NCI-H1105 (cell line): ENCODE measurements at places on chromosomes 1 and 21.

GRCh38 chr1:145999321-146000024 lies 3.1 kb upstream of the TXNIP start:
- peak; percentile 69 for DNase-seq

DNA sequence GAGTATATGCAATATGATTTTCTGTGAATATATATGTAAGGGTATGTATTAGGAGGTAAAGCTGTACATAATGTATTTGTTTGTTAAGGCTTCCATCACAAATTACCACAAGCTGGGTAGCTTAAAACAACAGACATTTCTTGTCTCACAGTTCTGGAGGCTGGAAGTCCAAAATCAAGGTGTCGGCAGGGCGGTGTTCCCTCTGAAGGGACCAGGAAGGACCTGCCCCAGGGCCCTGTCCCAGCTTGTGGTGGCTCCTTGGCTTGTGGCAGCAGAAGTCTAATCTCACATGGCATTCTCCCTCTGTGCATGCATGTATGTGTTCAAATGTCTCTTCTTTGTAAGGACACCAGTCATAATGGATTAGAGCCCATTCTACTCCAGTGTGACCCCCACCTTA lies 17.1 kb downstream of the TRIM67 start:
- no peak for DNase-seq

GRCh38 chr1:59730759-59731478 lies 83.8 kb upstream of the HOOK1 start:
- DNase-seq = no peak

DNA sequence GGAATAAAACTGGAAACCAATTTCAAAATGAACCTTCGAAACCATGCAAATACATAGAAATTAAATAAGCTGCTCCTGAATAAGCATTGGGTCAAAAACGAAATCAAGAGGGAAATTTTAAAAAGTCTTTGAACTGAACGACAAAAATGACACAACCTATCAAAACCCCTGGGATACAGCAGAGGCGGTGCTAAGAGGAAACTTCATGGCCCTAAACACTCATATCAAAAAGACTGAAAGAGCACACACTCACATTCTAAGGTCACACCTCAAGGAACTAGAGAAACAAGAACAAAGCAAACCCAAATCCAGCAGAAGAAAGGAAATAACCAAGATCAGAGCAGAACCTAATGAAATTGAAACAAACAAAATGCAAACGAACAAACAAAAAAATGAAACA lies 85.2 kb upstream of the CDC42BPA start:
- no peak for DNase-seq

DNA sequence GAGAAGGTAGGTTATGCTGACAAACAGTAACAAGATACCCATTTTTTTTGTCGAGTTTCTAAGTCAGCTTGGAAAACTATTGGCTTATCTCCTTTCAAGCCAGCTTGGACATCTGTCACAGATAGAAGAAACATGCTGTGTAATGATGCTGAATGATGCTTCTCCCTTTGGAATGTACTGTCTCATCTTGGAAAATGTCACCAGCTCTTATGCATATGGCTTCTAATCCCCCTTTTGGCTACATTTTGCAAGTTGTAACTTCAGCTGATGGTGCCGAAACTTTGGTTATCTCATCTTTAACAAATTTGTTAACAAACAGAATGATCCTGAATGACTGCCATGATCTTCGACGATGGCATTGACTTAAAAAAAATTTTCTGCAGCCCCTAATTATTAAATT lies 68.8 kb upstream of the ST6GALNAC3 start:
- no peak for DNase-seq

DNA sequence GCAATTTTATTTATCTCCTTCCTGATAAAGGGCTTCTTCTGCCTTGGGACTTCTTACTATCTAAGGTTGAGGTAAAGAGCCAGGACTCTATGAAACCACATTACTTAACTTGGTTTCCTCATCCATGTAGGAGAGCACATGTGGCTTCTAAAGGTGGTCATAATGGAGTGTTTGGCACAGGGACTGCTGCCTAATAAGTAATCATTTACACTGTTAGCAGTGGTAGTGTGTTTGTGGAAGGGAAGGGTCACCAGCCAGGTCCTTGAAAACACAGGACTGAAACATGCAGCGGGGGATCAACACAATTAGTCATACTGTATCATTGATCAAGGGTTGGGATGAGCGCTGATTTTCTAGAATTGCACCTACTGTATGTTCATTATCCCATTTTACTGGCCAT lies 59.6 kb downstream of the UCK2 start:
- DNase-seq = no peak

DNA sequence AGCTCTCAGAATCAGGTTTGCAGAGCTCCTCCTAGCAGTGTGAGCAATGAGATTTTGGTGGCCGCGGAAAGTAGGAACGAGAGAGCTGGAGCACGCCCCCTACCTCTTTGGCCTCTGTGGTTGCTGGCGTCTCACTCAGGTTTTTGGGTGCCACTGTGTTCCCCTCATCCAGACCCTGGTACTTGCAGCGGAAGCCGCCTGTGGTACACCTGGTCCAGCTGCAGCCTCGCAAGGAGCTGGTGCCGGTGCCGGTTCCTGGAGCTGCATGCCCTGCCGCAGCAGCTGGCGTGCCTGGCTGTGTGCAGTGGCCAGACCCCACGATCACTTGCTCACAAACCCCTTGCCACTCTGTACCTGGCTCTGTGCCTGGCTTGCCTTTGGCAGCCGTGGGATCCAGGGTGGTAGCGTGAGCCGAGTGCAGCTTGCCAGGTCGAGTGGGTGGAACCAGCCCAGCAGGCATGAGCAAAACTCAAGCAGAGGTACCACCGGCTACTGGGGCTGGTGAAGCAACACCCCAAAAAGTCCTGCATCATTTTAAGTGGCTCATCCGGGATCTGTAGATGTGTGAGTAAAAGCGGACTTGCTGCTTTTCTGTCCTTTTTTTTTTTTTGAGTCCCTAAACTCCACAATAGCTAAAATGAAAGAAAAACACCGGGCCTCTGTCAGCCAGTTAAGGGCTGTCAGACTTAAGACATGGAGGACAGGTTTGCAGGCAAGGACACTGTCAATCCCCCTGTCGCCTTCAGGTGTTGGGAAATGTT lies 844.9 kb downstream of the KCNT2 start:
- peak; percentile 45 for DNase-seq

DNA sequence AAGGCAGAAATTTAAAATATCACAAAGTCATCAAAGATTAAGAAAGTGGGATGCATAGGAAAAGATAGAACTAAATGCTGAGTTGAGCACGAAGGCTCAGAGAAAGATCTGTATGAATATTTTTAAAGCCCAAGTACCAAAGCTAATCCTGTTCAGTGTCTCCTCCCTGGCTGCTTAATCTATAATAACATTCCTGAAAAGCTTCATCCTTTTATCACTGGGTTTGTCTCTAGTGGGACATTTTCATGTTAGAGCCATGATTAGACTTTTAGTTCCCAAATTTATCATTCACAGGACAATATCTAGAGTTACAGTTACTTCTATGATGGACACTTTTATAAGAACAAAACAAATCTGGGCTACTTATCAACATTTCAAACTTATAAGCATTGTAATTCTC lies 38.6 kb downstream of the TNFSF18 start:
- no peak for DNase-seq
